Adipocyte (in vitro differentiated cells): ENCODE measurements at places on chromosomes 6 and 20.
A peak's percentile ranks its signal among the peaks of the same experiment; 100 is the strongest.

DNA sequence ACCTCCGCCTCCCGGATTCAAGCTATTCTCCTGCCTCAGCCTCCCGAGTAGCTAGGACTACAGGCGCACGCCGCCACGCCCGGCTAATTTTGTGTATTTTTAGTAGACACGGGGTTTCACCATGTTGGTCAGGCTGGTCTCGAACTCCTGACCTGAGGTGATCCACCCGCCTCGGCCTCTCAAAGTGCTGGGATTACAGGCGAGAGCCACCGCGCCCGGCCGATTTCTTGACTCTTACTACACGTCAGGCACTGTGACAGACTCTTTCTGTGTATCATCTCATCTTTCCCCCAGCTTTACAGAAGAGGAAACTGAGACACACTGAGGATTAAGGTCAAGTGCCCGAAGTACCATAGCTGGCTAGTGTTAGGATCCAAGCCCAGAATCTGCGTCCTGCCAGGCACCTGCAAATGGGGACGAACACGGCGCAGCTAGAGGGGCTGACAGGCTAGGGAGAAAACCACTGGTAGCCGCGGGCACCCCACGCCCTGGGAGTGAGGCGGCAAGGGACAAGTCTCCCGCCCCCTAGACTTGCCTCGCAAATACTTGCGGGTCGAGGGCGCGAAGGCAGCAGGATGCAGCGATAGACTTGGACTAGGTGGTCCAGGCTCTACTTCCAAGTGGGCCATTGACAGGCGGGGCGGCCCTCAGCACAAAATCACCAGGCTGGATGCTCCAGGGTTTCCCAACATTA, 1.1 kb upstream of the TAF8 start:
- no peak for DNase-seq

DNA sequence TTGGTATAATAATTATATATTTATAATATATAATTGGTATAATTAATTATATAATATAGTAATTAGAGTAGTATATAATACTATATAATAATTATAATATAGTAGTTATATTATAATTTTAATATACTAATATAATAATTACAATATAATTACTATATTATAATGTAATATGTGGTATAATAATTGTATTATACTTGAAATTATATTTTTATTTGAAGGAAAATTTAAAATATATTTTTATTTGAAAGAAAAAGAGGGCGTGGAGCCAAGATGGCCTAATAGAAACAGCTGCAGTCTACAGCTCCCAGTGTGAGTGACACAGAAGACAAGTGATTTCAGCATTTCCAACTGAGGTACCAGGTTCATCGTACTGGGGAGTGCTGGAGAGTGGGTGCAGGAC, 365.9 kb downstream of the MMUT start:
- DNase-seq: no peak

DNA sequence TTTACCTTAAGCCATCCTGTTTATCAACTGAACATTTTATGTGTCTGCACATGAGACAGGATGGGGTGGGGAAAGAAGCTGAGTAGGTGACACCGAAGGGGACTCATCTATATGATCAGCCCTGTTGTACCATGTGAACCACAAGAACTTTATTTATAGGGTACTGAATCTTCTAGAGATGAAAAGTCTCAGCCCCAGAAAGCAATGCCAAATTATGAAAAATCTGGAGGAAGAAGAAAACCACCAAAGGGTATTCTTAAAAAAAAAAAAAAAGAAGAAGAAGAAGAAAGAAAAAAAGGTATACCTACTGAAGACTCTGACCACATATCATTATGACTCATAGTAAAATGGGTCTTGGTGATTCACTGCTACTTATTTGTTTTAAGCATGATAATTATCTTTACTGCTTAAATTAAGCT, 39.8 kb upstream of the HBS1L start:
- no peak for DNase-seq

- no peak for DNase-seq
Observed at GRCh38 chr6:43386492-43386891, 17.0 kb upstream of the ZNF318 start.

DNA sequence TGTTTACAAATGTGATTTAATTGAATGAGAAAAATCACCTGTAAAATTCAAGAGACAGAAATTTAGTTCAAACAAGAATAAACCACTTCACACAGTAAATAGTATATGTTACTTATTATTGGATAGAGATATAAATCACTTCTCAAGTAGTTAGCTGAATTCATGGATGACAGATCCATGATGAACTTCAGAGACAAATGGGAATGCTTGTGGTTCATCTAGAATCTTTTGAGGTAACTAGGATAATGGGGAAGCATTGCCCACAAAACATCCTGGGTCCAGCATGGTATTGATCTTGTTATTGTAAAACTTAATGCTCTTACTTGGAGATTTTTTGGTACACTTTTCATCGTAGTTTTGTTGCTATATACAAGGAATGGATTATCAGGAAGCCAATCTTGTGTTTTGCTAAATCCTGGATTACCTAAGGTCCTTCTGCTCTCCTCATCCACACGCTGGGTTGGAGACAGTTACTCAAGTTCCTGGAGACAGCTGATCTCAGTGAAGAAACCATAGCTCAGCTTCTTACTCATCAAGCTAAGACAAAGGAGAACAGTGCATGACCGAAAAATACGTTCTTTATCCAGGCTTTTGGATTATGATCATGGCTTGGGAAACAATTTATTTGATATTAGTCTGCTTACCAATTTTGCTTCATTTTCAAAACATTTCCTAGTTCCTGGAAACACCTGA, 142.5 kb upstream of the PREP start:
- DNase-seq: no peak

DNA sequence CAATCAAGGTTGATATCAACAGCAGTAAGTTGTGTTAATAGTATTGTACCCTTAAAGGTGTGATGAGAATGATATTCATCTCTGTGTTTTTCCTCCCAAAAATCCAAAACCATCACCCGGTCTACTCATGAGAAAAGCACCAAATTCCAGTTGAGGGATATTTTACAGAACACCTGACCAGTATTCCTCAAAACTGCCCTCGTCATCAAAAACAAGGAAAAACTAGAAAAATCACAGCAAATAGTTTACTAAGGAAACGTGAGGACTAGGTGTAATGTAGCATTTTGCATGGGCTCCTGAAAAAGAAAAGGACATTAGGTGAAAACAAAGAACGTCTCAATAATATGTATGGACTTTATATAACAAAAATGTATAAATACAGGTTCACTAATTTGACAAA, 394.4 kb upstream of the NRSN1 start:
- DNase-seq: no peak

- peak; percentile 34 for DNase-seq
Observed at GRCh38 chr6:148203970-148204369, 138.7 kb upstream of the SASH1 start.

GRCh38 chr6:105318660-105319059, 84.2 kb downstream of the PREP start:
- DNase-seq: no peak

GRCh38 chr6:111793711-111794111, 79.5 kb downstream of the FYN start:
- no peak for DNase-seq

- no peak for DNase-seq
Observed at GRCh38 chr6:78251931-78252330, 599.1 kb downstream of the MEI4 start.

DNA sequence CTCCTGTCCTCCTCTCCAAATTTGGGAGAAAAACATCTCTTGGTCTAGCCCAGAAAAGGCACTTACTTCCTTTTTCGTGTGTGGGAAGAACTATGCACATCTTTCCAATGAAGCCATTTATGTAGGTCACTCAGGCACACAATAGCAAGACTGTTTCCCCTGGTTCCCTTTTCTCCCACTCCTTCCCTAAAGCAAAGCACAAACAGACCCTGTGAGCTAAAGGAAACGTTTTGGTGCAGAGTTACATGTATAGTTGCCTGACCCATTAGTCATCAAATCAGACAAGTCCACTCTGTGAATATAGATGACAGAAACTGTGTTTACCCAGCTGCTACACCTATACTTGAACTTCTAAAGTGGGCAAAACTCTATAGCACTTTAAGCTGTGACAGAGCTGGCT, 474.6 kb downstream of the COL12A1 start:
- peak; percentile 70 for DNase-seq

GRCh38 chr20:45781391-45781931, 10.2 kb downstream of the WFDC3 start:
- peak; percentile 82 for DNase-seq
